ENCODE measurements at places on chromosomes 7 and 10.

DNA sequence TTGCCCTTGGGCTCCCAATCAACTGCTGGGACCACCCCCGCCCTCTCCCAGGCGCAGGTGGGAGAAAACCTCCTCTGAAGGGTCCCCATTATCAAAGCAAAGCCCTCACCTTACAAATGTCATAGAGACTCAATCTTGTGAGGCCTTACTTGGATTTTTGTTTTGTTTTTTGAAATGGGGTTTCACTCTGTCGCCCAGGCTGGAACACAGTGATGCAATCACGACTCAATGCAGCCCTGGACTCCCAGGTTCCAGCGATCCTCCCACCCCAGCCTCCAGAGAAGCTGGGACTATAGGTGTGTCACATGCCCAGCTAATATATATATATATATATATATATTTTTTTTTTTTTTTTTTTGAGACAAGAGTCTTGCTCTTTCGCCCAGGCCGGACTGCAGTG, 57.5 kb upstream of the WIPI2 start:
- DNase-seq: no peak

GRCh38 chr10:20166096-20166675, 350.0 kb downstream of the PLXDC2 start:
- DNase-seq: no peak

DNA sequence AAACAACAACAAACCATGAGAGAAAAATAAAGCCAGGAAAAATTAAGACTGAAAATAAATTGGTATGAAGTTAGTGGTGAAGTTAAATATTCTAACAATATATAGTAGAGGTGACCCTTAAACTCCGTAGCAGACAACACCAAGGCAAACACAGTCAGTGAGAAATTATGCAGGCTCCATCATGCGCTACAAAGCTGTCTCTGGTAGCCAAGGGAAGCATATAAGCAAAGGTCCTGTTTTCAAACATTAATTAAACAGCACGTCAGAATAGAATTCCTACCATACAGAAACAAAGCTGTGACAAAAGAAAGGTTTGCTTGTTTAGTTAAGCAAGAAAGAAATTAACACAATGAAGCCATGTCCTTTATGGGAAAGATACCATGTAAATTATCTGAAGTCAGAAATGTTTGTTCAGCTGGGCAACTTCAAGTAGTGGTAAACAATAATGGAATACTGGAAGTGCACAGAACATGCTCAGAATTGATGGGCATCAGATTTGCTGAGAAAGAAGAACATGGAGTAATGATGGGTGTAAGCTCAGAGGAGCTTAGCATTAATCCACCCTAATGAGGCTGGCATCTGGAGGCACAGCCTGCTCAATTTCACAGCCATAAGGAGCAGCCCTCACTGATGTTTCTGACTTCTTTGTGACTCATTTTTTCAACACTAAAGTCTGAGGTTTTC, 75.7 kb downstream of the IGF2BP3 start:
- no peak for DNase-seq

DNA sequence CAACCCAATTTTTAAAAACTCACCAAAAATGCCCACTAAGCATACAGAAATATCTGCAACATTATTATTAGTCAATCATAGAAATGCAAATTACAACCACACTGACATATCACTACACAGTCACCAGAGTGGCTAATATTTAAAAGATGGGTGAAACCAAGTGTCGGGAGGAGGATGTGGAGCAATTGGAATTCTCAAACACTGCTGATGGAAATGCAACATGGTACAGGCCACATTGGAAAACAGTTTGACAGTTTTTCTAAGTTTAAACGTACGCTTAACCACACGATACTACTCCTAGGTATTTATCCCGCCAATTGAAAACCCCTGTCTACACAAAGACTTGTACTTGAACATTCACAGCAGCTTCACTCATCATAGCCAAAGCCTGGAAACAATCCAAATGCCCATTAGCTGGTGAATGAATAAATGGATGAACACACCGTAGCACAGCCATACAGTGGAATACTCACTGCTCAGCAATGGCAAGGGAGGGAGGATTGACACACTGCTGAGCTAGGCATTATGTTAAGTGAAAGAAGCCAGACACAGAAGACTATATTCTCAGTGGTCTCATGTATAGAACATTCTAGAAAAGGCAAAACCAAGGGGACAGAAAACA, 16.3 kb downstream of the GCK start:
- no peak for DNase-seq

- DNase-seq: no peak
These were observed 103.0 kb upstream of the LSM8 start for GRCh38 chr7:118080947-118081346.

DNA sequence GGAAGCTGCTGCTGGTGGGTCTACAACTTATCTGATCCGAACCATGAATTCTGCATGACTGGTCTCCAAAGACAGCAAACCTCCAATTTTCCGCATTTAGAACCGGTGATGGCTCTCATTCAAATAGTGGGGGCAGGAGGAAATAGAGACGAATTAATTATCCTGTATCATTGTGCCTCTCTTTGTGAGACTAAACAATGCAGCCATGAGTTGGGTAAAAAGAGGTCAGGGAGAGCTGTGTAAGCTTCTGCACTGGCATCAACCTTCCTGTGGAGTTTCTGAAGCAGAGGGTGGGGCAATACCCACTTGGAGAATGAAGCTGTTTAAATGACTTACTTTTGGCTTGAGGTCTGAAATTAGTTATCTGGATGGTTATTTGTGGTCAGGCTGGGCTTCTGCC, 266.4 kb downstream of the SORCS3 start:
- DNase-seq: no peak

DNA sequence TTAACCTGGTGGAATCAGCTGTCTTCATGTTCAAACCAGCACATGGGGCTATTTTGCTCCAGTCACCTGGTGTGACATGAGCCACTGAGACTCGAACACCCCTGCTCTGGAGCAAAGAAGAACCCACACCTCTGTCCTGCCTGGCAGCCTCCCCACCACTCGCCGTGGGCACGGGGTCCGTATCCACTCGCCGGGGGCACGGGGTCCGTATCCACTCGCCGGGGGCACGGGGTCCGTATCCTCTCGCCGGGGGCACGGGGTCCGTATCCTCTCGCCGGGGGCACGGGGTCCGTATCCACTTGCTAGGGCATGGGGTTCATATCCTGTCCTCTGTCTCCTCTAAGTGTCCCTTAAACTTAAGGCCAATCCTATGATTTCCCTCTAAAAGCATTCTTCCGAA, 558.7 kb downstream of the PTPRN2 start:
- no peak for DNase-seq

- DNase-seq: no peak
These were observed 58.6 kb downstream of the PLXDC2 start for GRCh38 chr10:19874791-19875190.

DNA sequence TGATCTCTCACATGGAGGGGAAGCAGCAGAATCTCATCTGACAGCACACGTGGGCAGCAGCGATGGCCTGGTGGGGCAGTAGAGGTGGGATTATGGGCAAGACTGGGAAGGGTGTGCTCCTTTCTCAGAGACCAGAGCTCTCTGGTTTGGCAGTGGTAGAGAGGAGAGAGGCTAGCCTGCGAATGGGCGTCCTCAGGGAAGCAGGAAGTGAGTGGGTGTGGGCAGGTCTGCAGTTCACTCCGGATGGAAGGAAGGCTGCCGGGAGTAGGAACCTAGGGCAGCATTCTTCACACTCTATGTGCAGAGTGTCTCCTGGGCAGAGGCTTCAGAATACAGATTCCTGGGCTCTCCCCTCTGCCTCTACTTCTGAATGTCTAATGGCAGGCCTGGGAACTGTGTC, 162.8 kb upstream of the BMPER start:
- no peak for DNase-seq

- DNase-seq: no peak
These were observed 70.9 kb upstream of the CHST15 start for GRCh38 chr10:124164264-124164663.

DNA sequence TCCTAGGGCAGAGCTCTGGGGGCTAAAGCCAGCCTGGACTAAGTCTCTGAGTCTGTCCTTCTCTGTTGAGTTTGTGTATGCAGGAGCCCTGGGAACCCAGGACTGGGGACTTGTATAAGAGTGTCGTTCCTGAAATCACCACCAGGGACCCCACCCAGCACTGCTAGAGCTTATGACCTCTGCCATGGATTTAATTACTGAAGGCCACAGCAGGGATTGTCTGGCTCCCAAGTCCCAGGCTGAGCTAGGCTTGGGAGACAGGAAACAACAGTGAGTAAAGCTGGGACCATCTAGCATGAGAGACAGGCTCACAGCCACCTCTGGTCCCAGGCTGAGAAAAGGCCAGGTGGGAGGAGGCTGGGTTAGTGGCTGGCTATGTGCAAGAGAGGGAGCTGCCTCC, 1.4 kb upstream of the TSPAN15 start:
- peak; percentile 47 for DNase-seq

DNA sequence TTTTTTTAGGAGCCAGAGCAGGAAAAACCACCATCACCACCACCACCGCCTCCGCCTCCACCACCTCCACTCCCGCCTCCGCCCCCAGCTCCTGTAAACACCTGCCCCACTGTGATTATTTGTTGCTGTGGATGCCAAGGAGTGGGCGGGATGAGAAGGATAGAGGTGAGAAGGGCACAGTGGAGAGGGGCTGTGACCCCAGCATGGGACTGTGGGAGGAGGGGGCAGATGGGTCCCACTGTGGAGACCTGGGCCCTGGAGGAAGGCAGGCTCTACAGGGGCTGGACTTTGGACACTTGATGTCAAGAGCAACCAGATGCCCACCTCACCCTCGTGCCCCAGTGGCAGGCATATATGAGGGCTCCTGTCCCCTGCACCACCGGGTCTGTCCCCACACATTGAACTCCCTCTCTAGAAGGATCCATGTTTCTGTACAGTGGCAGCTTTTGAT, 24.7 kb downstream of the ANTXRL start:
- DNase-seq: no peak

DNA sequence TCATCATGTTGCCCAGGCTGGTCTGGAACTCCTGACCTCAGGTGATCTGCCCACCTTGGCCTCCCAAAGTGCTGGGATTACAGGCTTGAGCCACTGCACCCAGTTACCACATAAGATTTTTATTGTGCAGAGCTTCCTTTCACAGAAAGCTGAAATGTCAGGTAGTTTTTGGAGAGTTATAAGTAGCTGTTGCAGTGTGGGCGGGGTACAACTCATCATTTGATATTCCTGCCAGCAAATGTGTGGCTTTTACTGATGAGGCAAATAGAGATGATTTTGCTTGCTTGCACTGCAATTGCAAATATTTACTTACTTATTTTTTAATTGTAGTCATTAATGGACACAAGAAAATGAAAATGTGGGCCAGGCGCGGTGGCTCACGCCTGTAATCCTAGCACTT, 32.4 kb downstream of the NKX2-3 start:
- no peak for DNase-seq

DNA sequence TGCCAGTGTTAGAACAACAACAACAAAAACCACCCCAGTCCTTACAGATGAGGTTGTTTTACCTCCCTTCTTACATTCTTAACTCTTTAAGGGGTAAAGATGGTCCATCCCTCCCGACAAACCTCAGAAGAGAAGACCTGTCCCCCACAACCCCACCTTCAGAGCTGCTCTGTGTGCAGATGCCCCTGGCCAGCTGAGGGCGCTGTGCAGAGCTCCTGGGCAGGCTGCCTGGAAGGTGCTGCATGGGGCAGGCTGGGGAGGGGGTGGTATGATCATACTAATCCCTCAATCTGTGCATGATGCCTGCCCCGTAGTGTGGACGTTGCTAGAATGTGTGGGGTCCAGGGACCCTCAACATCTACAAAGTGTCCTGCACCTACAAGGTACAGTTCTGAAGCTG, 387.1 kb downstream of the INHBA start:
- no peak for DNase-seq

GRCh38 chr7:115086146-115086841, 164.4 kb downstream of the MDFIC start:
- no peak for DNase-seq

DNA sequence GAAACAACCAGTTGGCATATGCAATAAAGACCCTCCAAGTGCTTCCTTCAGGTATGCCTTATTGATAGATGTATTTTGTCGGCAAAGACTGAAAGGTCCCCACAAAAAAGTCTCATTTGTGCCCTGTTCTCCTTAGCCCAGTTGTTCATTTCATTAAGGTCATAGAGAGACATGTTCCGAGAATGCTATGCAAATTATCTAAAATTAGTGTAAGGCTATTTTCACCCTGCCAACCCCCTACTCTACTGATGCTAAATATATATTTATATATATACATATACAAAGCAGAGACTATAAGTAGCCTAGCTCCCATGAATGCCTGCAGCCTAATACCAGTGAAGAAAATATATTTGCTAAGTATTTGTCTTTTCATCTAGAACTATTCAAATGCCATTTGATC, 96.7 kb upstream of the ADO start:
- DNase-seq: no peak

DNA sequence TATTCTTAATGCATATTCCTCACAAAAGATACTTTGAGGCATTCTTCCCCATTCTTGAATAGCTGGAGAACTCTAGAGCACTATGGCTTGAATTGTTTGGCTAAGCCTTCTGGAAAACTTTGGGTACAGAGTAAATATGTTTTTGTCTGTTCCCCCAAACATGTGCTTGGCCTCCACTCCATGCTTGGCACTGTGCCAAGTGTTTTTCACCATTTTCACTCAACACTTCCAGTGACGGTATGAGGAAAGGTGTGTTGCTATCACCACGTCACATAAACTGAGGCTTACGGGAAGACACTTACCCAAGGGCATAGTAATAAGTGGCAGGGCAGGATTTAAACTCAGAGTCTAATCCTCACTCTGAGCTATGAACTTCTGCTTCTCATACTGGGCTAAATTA, 318.2 kb downstream of the WDR11 start:
- DNase-seq: no peak

- peak; percentile 1 for DNase-seq
These were observed 86.5 kb upstream of the GRB10 start for GRCh38 chr7:50869108-50869725.

DNA sequence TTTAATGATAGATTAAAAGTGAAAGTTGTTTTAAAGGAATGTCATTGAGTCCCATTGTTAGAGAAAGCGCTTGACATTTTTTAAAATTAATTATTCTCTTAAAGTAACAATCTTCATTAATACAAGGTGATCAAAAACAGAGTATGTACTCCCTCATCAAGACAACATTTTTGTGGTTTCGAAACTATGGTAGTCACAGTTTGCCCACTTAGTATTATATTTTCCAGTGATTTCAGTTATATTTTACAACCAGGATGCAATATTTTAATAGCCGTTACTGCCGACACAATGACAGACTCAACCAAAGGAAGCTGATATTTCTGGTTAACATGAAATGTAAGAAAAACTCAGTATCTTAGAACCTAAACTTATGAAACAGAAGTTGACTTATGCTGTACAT, 31.3 kb downstream of the MKX start:
- peak; percentile 42 for DNase-seq

DNA sequence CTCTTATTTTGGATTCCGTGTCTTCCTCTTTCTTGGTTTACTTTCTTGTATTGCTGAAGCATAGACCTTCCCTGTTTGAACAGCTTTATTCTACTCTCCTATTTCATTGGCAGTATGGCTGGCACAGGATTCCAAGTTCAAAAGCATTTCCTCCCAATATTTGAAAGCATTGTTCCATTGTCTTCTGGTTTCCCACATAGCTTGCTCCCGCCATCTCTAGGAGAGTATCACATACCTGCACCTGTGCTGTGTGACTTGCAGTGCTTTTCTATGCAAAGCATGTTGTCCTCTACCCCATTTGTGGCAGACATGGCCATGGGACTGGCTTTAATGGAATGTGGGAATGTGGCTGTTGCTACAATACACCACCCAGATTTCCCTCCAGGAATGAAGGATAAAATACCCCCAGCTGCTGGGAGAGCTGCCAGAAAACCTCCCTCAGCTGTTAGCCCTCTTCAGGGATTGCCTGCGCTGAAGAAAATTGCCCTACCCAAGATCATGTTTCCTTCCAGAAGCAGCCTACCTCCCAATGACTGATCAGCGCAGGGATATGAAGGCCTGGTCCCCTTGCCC, 6.9 kb upstream of the MYOF start:
- no peak for DNase-seq

GRCh38 chr10:11880151-11881029, 57.2 kb downstream of the PROSER2 start:
- no peak for DNase-seq

Measured in skin of body (tissue), 3 donors.